Right atrium auricular region (tissue), 2 donors: ENCODE measurements at places on chromosomes 2 and 18.

- no peak for DNase-seq
Measured at GRCh38 chr2:239454507-239454906, 53.7 kb upstream of the HDAC4 start.

- no peak for DNase-seq
Measured at GRCh38 chr2:238688193-238689153, 159.4 kb upstream of the TWIST2 start.

GRCh38 chr18:73707035-73707434 lies 440.6 kb downstream of the FBXO15 start:
- DNase-seq, result no peak

DNA sequence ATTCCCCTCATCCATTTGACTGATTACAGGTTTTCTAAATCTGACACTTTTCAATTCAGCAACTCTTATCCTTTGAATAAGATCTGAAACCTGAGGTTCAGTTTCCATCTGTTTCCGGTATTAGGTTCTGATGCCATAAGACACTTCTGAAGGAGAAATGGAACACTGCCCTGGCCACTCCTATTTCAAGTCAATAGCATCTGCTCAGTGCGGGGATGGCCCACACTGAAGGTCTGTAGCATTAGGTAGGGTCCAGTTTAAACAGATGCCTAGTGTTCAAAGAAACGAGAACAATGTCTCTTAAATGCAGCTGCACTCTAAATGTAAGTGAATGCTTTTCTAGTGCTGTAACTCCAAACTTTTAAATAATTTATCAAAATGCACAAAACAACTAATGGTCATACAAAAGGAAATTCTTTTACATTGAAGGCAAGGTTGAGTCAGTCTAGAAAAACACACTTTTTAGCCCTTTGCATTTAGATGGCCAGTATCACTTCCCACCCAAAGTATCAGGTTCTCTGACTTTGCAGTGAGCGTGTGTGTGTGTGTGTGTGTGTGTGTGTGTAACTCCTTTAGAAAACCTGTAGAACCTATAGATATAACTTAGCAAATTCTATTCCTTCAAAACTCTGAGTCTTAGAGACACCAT lies 78.2 kb downstream of the STK39 start:
- no peak for DNase-seq

- DNase-seq, result no peak
Measured at GRCh38 chr18:58934356-58934755, 69.7 kb downstream of the ZNF532 start.

GRCh38 chr2:192411755-192412154 lies 217.0 kb upstream of the TMEFF2 start:
- no peak for DNase-seq

DNA sequence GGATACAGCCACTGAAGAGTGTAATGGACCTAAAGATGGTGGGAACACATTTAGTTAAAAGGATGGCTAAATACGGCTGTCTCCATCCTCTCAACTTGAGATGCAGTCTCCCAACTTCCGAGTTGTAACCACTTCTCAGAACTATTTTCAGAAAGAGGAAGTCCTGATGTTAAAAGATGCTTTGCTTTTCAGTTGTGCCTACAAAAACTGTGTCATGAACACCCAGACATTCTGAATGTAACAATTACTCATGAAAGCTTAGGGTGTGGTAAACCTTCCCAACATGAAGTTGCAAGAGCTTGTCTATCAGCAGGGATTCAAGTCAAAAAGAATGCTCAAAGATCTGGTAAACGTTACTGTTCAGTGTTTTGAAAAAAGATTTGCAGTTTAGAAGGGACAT lies 147.9 kb downstream of the DOCK10 start:
- DNase-seq, result no peak

DNA sequence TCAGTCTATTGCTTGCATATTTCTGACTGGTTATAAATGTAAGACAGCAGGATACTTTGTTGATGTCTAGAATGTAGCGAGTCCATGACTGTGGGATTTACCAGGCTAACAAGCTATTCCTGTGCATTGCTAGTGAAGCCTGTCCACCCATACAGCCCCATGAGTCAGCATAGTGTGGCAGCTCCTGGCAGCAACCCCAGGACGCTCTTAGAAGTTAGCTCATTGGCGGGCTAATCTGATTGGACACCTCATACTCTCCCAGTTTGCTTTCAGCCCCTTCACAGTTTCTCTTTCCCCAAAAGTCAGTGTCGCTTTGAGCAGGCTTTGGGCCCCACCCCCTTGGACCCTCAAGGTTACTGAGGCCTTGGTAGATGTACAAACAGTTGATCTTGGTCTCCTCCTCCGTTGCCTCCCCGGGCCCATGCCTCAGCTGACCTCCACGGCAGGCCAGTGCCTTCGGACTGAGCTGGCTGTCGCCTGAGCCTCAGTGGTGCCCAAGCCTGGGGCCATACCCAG lies 48.0 kb downstream of the COA5 start:
- no peak for DNase-seq

GRCh38 chr2:176579608-176580007 lies 310.4 kb downstream of the MTX2 start:
- no peak for DNase-seq

- DNase-seq, result no peak
Measured at GRCh38 chr18:22243513-22243912, 74.1 kb downstream of the GATA6 start.

GRCh38 chr2:174012347-174013314 lies 47.5 kb upstream of the SP3 start:
- DNase-seq, result peak; percentile 83
